Activated T-helper 1 cell treated with anti-CD3 and anti-CD28 coated beads, Interleukin-2, amount 50 U/mL, for 16 hours (primary cell): ENCODE measurements at places on chromosomes 5 and 9.

DNA sequence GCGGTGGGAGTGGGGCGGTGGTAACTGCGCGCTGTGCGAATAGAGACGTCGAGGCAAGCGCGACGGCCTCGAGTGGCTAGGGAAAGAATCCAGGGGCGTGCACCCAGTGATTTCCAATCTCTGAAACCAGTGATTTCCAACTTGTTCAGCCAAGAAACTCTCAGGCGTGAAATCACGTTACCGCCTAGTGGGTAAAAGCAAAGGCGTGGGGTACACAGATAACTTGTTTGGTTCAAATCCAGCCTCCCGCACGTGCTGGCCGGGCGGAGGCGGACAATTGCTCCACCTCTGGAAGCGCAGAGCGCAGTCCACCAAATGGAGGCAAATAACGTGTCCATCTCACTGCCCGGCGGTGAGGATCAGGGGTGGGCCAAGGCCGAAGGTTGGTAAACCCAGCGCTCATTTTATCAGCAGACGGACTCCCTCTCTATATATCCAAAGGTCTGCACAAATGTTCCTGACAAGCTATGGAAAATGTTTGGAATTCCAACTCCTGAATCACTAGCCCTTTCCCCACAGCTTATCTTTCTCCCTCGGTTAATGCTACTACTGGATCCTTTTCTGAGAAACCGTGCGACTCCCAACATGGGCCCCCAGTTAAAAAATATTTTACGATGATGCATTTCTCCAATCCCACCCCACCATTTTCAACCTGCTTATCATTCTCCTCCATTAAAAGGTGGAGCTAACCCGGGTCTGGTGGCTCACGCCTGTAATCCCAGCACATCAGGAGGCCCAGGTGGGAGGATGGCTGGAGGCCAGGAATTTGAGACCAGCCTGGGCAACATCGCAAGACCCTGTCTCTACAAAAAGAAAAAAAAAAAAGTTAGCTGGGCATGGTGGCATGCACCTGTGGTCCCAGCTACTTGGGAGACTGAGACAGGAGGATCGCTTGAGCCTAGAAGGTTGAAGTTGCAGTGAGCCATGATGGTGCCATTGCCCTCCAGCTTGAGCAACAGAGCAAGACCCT lies 950 bp upstream of the FNBP1 start:
- DNase-seq, result no peak

DNA sequence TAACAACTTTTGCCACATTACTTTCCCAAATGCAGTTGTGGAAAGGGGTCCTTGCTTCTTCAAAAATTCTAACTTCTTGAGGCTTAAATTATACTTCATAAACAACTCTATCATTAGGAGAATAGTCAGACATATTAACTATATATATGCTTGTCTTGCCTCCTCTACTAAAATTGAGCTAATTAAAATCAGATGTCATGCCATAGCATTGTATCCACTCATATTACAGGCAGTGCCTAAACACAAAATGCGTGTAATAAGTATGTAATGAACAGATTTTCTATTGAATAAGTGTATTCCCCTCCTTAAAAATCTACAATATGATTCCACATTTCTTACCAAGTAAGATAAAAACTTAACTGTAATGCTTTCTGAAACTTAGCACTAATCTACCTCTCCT lies 204.5 kb downstream of the PLK2 start:
- no peak for DNase-seq

DNA sequence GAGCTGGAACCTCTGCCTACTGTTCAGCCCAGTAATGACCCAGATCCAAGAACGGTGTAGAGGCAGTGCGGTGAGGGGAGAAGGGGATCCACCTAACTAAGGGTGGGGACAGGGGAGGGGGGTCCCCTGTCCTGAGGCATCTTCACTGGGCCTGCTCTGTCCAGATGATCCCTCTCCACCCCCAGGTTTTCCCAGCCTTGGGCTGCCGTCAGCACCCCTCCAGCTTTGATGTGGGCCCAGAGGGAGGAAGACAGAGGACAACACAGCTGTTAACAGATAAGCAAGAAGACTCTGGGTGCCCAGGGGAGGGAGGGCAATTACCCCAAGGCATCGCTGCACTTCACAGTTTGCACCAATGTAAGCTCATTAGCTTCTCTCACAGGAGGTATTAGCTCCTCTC lies 19.3 kb downstream of the BICD2 start:
- DNase-seq, result no peak

- DNase-seq, result no peak
Measured at GRCh38 chr9:71814815-71815214, 46.5 kb upstream of the CEMIP2 start.
